Bronchial epithelial cell (primary cell): ENCODE measurements at places on chromosomes 6 and 20.

DNA sequence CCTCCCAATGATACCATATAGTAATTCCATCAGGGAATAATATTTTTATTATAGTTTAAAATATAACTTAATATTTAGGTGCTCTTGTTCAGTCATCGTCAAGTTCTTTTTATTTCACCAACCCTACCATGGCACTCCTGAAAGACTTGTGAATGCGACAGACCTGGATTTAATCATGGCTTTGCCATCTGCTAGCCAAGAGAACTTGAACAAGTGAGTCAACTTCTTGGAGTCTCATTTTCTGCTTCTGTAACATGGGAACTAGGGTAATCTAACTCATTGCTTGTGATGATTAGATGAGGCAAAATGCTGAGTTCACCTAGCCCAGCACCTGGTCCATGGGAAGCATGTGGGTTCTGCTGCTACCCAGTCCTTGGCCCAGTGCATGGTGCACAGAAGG, 62.9 kb downstream of the ESR1 start:
- DNase-seq = no peak

DNA sequence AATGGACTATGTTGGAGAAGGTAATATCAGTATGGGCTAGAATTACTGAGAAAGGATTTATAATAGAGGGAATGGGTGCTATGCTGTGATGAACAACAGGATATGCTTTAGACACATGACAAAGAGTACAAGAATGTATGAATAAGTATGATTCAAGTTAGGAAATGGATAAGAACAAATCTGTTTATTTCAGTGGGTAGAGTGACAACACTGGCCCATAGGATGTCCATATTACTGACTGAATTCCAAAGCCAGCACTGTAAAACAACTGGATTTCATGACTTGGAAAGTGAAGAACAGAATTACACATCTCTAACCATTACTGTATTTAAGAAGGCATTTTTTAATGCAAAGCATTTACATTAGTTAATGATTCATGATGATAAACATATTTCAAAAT, 35.9 kb downstream of the EPM2A start:
- peak; percentile 93 for DNase-seq

DNA sequence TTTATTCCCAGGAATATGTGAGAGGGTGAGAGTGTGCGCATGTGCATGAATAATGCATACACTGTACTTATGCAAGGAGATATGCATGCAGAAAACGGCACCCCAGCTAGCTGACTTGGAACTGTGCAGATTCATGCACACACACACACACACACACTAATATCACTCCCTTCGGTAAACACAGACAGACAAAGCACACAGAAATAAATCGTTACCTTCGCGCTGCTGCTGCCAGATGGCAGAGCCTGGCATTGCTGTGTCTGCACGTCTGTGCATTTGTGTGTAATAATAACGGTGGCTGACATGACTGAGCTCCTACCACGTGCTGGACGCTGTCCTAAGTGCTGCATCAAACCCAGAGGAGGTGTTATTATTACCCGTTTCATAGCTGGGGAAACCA, 36.8 kb downstream of the PREX1 start:
- DNase-seq = no peak

- DNase-seq = no peak
These were observed 488.6 kb upstream of the SULF2 start for GRCh38 chr20:48273843-48274242.

DNA sequence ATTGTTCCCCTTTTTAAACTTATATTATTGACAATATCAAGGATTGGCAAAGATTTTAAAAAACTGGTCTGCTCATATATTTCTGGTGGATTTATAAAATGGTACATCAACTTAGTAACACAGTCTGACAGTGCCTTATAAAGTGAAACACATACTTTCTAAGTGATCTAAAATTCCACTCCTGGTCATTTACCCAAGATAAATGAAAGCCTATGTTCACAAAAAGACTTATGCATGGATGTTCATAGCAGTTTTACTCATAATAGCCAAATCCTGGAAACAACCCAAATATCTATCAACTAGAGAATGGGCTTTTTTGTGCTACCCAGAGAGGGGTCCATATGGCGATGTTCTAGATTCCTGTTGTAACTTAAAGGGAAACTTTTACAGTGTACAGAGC, 222.4 kb upstream of the FAM83B start:
- no peak for DNase-seq

DNA sequence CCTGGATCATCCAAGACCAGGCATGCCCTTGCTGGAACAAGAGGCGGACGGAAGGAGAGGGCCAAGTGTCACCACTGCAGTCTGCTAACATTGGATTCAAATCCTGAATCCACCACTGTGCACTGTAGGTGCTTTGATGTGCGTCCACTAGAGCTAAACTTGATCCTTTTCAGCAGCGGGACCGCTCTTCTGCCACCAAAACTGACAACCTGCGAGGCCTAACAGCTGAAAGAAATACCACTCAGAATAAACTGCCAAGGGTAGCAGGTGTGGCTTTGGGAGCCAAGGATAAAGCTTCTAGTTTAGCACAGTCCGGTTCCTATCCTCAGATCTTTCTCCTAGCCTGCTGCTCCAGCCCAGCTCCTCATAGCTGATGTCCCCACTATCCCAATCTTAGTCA, 108.0 kb downstream of the ATXN1 start:
- no peak for DNase-seq
